ENCODE measurements at places on chromosomes 3 and 15. TPM values are rescaled to one million over a fixed set of nuclear protein-coding genes. Genes with fewer than 3 reads are reported as not detected.

Gene SERINC4
- total RNA-seq = 0.13 TPM

Gene ZDHHC19
- total RNA-seq = not detected

Gene FBXW12
- not detected for total RNA-seq

DNA sequence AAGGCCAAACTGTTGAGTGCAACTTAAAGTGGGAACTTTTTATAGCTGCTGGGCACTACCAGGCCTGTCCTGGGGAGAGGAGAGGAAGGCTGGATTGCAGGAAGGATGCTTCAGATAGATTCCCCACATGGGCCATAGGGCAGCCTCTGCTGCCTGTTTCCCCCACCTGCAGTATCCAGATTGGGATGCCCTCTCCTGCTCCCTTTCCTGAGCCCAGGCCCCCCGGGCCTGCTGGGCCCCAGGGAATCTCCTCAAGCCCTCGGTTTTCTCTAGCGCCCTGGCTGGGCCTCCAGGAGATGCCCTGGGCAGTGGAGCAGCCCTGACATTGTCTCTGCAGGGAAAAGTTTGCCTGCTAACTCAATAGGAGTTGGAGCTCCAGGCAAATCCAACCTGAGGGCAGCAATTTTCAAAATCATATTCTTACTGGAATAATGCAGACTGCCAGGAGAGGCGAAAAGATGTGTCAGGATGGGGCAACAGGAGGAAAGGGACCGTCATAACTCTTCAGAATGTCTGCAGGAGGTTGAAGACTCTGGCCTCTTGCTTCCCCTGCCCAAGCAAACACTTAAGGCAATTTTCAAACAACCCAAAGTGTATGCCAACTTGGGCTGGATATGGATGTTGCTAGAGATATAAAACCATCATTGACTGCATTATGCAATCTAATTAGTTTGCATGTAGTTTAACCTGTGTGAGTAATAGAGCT, 4.4 kb downstream of the NR2F2 start:
- peak; percentile 19 for DNase-seq

DNA sequence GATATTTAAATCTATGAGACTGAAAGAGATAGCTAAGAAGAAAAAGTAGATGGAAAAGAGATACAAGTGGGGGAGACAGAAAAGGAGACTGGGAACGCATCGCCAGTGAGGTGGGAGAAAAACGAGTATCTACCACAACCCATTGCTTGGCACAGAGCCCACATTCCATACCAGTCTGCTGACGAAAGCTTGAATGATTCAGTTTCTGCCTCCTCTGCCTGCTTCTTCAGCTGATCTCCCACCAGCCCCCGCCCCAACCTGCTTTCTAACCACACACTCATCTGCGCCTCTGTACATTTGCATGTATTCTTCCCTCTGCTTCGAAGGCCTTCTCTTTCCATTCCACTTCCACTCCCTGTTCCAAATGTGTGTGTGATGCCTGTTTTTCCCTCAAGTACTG, 188.1 kb downstream of the USP13 start:
- DNase-seq = peak; percentile 91

GRCh38 chr3:86029590-86029989, 961.4 kb downstream of the VGLL3 start:
- DNase-seq = peak; percentile 85

Gene CCDC54
- not detected for total RNA-seq

Gene CTXN2
- not detected for total RNA-seq

- DNase-seq = no peak
Measured at GRCh38 chr3:134796281-134797056, 1.4 kb downstream of the EPHB1 start.

GRCh38 chr3:181050738-181051137, 61.2 kb upstream of the DNAJC19 start:
- no peak for DNase-seq

DNA sequence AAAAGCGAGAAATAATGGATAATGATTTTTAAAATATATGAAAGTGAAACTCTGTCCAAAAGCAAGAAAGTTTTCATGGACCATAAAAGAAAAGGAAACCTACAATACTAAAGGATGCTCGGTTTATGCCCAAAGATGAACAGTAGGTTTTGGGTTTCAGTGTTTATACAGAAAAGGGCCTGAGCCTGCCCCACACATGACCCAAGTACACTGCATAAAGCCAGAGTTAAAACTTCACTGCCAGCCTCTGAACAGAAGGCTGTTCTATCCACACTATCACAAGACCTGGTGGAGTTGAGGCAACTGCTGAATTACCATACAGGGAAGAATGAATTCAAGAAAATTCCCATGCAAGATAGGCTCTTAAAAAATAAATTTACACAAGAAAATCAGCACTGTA, 165.2 kb downstream of the MECOM start:
- DNase-seq = no peak

DNA sequence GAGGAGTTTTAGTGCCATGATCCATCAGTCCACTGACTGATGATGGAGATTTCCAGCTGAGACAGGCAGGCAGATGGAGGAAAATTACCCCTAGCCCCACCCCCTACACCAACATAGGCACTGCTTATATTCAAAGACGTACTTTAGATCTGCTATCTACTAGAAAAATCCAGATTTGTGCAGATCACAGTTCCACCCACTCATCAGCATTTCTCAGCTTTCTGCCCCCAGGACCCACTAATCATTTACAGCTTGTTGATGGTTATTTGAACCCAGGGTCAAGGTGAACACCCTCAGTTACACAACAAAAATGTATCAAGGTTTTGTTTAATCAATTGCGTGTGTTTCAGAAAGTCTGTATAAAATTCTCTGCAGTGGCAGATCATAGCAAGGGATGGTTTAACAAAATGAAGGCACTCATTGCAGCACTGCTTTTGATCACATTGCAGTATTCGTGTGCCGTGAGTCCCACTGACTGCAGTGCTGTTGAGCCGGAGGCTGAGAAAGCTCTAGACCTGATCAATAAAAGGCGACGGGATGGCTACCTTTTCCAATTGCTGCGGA, at the start of gene HRG:
Gene HRG (plus strand): TSS at position 390 of the 564 bp plus-strand sequence. CDS start 18 bp downstream, at position 408.
- DNase-seq = no peak

DNA sequence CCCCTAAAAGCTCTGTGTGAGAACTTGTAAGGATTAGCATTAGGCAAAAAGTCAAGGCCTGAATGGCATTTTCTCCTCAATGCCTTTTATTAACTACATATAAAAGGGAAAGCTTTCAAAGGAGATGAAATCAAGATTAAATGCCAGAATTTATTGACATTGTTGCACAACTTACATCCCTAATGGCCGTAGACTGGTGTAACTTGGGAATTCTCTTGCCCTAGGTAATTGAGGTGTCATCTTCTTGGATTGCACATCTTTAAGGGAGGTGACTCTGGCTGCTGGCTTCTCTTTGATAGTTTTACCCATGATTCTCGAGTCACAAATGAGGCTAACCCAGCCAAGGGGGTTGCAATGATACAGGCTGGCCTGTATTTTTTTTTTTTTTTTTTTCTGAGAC, 249.1 kb downstream of the TBL1XR1 start:
- DNase-seq = no peak

DNA sequence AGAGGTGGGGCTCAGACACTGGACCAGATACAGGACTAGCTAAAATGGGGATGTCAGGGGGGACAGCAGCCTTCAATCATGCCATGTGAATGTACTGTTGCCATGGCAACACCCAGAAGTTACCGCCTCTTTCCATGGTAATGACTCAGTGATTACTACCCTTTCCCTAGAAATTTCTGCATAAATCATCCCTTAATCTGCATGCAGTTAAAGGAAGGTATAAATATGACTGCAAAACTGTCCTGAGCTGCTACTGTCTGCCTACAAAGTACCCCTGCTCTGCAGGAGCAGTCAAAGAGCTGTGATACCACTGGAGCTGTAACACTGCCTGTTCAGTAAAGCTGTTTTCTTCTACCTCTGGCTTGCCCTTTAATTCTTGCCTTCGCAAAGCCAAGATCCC, 168.2 kb downstream of the PEAK1 start:
- peak; percentile 41 for DNase-seq

Gene ALG1L2
- not detected for total RNA-seq

Gene GCSAM
- not detected for total RNA-seq

DNA sequence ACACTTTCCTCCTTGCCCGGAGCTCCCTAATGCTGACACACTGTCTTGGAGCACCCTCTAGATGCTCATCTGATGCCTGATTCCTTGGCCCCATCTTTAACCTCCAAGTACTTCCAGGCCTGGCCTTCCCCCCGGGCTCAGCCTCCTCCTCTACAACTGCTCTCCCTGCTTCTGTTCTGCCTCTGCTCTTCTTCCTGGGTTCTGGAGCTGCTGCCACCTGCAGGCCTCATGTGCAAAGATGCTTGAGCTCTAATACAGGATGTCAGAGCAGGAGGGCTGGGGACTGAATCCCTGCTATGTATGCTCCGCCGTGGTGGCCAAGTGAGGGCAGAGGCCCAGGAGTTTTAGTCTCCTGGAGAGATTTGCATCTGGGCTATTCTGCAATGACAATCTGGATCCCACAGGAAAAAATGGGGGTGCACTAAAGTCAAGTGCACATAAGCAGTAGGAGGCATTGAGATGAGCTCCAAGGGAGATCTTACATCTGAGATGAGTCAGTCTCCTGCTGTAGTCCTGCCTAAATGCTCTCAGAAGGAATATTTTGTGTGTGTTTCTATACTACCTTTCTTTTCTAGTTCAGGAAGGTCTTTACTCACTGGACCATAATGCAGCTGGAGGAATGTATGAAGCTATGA, 296.3 kb downstream of the UACA start:
- DNase-seq = peak; percentile 53

Gene P2RY13
- not detected for total RNA-seq

GRCh38 chr15:73754461-73754860, 1.3 kb upstream of the INSYN1 start:
- no peak for DNase-seq

- DNase-seq = no peak
Measured at GRCh38 chr3:43910750-43911149, 220.0 kb downstream of the ABHD5 start.

DNA sequence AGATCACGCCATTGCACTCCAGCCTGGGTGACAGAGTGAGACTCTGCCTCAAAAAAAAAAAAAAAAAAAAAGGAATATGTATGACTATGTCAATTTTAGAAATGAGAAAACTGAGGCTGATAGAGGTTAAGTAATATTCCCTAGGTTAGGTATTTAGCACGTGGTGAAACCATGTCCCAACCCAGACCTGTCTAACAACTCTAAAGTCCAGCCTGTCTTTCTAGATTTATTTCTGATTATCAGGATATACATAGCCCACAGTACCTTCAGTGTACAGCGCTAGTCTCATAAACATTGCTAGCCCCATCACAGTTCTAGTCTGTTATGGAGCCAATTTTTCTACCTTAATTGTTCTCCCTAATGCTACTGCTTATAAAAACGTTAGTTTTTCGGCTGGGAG, 88.4 kb upstream of the RAP2B start:
- DNase-seq = no peak
